Cortex of kidney (tissue), 1 donor: ENCODE measurements at places on chromosomes 7 and 10.

- no peak for DNase-seq
Observed at GRCh38 chr7:101058355-101058754, 26.9 kb upstream of the TRIM56 start.

DNA sequence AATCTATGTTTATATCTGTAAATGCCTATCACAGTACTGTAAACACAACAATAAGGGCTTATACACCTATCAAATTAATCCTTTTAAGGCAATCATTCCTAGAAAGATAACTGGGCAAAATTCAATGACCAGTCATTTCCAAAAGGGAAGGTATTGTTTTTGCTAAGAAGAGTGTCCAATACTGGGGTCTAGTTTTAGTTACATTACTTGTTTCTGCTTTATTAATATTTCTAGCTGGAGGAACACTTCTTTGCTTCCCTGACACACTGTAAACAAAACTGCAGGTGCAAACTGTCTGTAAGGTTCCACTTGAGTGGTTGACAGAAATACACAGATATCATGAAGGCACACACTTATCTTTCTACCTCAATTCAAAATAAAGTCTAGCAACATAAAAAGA is 84.2 kb upstream of the FAM133B start:
- no peak for DNase-seq

- DNase-seq, result no peak
Observed at GRCh38 chr10:104750291-104750690, 109.2 kb downstream of the SORCS3 start.

DNA sequence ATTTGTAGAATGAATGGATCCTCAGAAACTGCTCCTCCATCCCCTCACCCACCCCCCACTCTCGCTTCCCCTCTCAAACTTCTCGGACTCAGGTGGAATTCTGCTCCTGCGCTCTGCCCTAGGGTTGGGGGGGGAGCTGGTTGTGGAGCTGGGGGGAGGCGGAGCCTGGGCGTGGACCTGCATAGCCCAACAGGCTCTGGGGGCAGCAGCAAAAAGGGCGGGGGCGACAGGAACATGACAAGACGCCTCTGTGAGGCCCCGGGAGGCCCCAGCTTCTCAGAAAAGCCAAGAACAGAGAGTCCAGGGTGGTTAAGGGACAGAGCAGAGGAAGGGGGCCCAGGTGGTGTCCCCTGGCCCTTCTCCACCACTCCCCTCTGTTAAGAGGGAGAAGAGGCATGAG is 3.5 kb downstream of the TSC22D4 start:
- DNase-seq, result no peak

GRCh38 chr10:49621561-49621960 is 7.7 kb downstream of the CHAT start:
- no peak for DNase-seq

DNA sequence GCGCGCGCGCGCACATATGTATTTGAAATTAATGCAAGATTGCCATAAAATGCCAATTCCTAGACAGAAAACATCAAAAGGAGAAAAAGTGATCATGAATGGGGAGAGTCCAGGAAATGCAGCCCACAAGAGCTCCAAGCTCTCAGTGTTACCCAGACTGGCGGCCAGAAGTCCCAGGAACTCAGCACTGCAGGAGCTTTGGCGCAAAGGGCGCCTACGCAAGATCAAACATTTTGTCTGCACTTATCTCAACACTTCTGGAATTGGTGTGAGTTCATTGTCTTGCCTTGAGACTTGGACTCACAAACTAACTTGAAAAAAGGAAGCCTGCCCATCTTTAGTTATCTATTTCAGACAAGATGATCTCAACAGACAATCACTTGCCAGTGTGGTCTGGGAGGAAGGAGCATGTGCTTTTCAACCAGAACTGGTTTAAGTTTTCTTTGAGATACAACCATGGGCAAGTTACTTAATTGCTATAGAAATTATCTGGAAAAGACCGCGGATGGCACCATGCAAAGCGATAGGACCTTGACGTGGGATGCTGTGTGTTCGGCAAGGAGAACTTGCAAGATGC is 77.2 kb downstream of the KIAA1549 start:
- no peak for DNase-seq

GRCh38 chr7:90892213-90892612 is 296.1 kb downstream of the CDK14 start:
- DNase-seq, result no peak

- no peak for DNase-seq
Observed at GRCh38 chr7:32150039-32150438, 79.8 kb upstream of the PDE1C start.

DNA sequence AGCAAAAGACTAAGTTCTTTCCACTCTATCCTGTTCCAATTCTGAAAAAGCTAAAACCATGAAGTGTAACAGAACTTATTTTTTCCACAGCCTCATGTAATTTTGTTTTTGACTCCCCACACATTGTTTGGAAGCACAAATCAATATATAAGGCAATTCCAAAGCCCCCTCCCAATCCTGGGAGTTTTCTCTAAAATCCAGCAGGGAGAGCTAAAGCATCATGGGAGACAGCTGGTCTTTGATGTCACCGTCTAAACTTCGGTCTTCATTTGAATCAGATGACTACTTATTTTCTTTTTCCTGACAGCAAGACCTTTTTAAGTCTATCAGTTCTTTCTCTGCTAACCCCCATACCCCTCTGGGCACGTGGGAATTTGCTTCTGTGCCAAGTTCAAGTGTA is 33.3 kb upstream of the PON1 start:
- no peak for DNase-seq
